ENCODE measurements at places on chromosomes 2 and 18.

DNA sequence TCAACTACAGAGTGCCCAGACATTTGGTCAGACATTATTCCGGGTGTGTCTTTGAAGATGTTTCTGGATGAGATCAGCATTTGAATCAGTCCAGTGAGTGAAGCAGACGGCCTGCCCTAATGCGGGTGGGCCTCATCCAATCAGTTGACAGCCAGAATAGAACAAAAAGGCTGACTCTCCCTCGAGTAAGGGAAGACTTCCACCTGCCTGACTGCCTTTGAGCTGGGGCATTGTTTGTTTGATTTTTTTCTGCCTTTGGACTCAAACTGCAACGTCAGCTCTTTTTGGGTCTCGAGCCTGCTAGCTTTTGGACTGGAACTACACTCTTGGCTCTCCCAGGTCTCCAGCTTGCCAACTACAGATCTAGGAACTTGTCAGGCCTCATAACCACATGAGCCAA, 111.7 kb upstream of the AGAP1 start:
- no peak for DNase-seq

- DNase-seq = no peak
These were observed 25.3 kb downstream of the FEZ2 start for GRCh38 chr2:36572719-36573059.

- DNase-seq = no peak
These were observed 58.7 kb downstream of the CD226 start for GRCh38 chr18:69889009-69889408.

GRCh38 chr2:215833531-215834162, 179.7 kb downstream of the MREG start:
- no peak for DNase-seq

GRCh38 chr2:129441610-129442009, 537.9 kb upstream of the RAB6C start:
- DNase-seq = no peak

DNA sequence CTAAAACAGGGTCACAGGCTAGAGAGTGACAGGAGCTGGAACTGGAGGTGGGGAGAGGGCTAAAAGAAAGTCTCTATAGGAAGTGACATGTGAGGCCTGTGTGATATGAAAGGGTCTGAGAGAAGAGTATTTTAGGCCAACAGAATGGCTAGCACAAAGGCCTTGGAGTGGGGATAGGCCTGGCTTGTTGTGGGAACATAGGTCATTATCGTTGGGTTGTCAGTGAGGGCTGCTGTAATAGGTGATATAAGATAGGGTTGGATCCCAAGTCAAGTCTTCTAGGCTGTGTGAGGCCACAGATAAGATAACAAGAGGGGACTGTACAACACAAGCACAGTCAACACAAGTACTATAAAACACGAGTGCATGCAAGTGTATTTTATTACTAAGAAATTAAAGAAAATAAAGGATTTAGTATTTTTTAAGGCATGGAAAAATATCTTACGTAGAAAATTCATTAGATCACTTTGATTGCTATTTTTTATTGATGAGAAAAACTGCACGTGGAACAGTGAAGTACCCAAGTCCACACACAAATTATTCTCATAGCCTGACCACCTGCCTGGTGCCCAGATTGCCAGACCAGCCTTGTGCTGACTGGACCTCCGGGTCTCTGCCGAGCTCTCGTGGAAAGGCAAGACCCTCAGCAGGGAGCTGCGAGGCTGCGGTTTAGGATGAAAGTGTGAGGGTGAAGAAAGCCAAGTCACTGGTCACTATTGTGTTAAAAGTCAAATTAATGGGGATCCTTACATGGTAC, 14.1 kb downstream of the LTBP1 start:
- no peak for DNase-seq

GRCh38 chr2:3242747-3243369, 134.8 kb downstream of the EIPR1 start:
- no peak for DNase-seq

DNA sequence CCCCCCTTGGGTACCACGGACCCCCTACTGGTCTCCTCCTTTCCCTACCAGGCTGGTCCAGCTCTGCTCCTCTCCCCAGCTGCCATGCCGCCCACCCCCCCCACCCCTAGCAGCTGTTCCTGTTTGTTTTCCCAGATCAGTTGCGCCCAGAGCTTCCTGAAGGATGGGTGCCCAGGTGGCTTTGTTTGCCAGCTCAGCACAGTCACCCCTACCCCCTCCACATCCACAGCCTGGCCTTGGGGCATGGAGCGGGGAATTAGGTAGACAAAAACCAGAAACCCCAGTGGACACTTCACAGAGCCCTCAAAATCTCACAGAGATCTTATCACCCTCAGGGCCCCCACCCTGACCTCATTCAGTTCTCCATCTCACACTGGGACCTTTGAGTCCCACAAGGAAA, 3.7 kb upstream of the CRYBA2 start:
- DNase-seq = no peak

GRCh38 chr2:46332686-46333281, 35.6 kb downstream of the EPAS1 start:
- DNase-seq = no peak

- DNase-seq = peak; percentile 84
These were observed 34.8 kb upstream of the CCDC102B start for GRCh38 chr18:68763083-68763482.

- peak; percentile 11 for DNase-seq
These were observed 60.0 kb downstream of the CEP192 start for GRCh38 chr18:13051159-13051558.

DNA sequence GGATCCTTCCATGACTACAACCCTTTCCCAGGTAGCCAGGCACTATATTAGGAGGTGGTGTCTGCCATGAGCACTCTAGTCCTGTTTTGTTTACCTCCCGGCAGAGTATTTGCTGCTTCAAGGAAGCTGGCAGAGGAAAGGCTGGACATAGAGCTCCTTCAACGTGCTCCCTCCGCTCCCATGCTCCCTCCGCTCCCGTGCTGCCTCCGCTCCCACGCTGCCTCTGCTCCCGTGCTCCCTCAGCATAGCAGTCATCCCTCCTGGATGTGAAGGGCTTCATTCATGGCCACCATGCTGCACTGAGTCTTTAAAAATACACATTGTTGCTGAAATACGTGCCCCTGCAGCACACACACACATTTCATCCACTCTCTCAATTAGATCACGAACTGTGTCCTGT, 181.9 kb upstream of the MYT1L start:
- no peak for DNase-seq

DNA sequence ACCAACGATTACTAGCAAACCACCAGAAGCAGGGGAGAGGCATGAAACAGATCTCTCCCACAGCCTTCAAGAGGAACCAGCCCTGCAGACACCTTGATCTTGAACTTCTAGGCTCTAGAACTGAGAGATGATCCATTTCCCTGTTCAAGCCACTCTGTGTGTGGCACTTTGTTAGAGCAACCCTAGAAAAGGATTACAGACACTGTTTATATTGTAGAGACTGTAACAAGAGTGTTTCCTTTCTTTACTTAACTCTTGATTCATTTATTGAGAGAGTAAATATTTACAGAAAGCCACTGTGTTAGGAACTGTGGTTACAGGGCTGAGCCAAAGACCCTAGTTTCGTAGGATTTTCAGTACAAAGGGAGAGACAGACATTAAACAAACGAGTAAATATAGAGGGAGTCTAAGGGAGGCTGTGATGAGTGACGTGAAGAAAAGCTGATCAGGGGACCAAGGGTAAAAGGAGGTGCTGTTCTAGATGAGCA, 10.9 kb downstream of the CCDC68 start:
- no peak for DNase-seq

DNA sequence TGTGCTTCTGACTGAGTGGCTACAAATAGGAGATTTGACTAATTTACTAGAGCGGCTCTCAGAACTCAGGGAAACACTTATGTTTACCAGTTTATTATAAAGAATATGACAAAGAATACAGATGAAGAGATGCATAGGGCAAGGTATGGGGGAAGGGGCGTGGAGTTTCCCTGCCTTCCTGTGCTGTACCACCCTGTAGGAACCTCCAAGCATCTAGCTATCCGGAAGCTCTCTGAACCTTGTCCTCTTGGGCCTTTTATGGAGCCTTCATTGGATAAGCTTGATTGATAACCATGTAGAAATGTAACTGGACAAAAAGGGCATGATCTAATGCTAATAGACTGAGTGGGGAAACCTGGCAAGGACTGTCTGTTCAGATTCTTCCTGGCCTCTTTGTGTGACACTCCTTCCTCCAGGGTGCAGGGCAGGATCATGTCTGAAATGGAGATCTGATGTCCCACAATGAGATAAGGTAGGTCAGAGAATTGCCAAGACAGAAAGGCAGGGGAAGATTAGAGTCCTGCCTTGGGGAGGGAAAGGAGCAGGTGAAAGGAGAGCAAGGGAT, 101.8 kb upstream of the NPAS2 start:
- DNase-seq = no peak

DNA sequence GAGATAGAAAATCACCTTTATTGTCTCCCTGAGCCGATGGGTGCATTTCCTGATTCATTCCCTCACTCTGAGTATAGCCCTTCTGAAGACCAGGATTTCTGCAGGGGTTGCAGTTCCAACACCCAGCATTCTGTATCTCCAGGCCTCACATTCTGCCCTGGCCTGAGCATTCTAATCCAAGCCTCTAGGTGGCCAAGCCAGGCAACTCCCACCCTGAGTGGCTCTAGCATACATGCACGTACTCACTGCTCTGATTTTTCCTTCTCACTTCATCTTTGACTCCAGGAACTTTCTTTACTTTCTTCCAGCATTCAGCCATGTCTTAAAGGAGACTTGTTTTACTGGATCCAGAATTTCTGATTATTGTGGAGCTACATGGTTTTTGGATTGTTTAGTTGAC, 100.7 kb upstream of the STK39 start:
- peak; percentile 25 for DNase-seq

GRCh38 chr18:64851726-64852125, 702.8 kb upstream of the LINC00305 start:
- DNase-seq = no peak

GRCh38 chr2:173355866-173356508, 1.3 kb downstream of the CDCA7 start:
- DNase-seq = no peak

DNA sequence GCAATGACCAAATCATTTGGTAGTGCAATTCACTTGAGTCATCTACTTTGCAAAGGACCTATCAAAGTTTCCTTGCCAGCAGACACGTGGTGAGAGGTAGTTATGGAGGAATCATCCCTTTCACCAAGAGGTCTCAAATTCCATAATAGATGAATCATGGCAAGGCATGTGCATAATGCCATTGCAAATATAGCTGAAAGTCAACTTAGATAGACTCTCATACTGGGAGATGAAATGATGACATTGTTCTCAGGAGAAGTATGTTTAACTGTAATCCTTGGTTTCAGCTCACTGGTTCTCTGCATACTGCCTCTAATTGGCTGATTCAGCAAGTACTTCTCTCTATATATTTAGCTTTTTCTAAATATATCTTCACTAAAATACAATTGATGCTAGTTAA, 57.2 kb downstream of the CALCRL start:
- DNase-seq = peak; percentile 95

GRCh38 chr2:18647731-18648130, 58.4 kb upstream of the NT5C1B start:
- peak; percentile 72 for DNase-seq

GRCh38 chr2:88024509-88024908, 8.2 kb upstream of the RNU2-63P start:
- DNase-seq = no peak

GRCh38 chr18:13522861-13523660, 203.3 kb downstream of the FAM210A start:
- no peak for DNase-seq

DNA sequence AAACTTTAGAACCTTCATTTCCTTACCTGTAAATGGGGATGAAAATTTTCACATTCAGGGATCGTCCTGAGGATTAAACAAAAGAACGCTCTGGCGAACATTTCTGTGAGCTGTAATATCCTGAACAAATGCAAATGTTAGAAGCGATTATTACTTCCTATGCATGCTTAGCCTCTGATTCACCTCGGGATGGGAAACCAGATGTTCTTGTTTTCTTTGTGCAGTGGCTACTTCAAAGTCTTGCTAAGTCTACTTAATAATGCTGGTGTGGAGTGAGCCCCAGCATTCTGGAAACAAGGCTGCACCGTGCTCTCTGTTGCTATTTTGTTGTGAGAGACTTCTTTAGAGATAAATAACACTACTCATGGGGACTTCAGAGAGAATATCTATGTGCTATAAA, 119.1 kb upstream of the PELI1 start:
- peak; percentile 86 for DNase-seq

DNA sequence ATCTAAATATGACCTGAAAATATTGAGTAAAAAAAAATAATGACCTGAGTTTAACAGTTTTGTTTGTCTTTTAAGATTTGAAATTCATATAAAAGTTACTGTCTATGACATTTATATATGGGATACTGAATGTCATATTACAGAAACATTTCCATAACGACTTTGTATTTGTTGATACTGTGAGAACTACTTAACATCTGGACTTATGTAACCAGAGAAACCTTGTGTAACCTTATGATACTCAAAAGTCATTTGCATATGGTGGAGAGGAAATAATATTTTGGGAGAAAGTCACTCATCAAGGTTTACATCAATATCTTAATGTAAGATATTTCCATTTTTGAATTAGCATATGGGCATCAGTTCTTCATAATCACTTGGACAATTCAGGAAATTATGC, 12.6 kb downstream of the MFSD6 start:
- no peak for DNase-seq

- no peak for DNase-seq
These were observed 87.0 kb upstream of the SPATS2L start for GRCh38 chr2:200219309-200220113.

GRCh38 chr18:48771641-48772375, 179.0 kb downstream of the SMAD7 start:
- no peak for DNase-seq

- DNase-seq = peak; percentile 8
These were observed 665.5 kb upstream of the CNTNAP5 start for GRCh38 chr2:123359636-123360035.

DNA sequence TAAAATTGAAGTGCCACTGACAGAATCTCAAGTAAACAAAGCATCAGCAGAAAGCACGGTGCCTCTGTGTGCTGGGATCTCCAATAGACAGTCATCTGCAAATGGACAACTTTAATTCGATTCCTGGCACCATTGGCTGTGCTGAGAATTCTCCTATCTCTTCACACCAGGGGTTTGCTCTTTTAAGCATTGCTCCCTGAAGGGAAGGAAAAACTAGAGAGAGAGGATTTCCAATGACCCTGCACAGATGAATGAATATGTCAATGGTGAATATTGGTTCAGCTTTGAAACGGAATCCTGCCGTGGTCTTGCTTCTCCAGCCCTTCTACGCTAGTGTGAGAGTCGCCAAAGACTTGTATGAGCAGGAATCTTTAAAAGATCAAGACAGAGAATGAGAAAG, 97.9 kb downstream of the FIGN start:
- DNase-seq = no peak

GRCh38 chr18:34999756-35000289, 41.4 kb upstream of the MAPRE2 start:
- no peak for DNase-seq

Data from fibroblast of skin of back (primary cell).